A549 treated with DMSO at 1 μM for 4 hours (cell line): ENCODE measurements at places on chromosomes 3 and 15. TPM values are rescaled to one million over a fixed set of nuclear protein-coding genes. Genes with fewer than 3 reads are reported as not detected.

KLHL40 gene
- total RNA-seq: not detected in 5 replicates

PLCH1 gene
- 1.0 to 1.6 TPM (median 1.2 TPM) in 5 replicates for total RNA-seq

COPG1 gene
- total RNA-seq: 77.0 to 92.2 TPM (median 77.4 TPM) in 5 replicates

TEX55 gene
- not detected in 5 replicates for total RNA-seq

SLC6A1 gene
- 0.03 TPM in 1 of 5 replicates, not detected in the others for total RNA-seq

CATSPER2 gene
- total RNA-seq: 0.36 to 1.9 TPM (median 0.69 TPM) in 5 replicates

AMIGO3 gene
- 0.48 to 0.91 TPM (median 0.61 TPM) in 5 replicates for total RNA-seq

FGD5 gene
- 0.05 to 0.15 TPM (median 0.09 TPM) in 4 of 5 replicates, not detected in the other for total RNA-seq

SI gene
- total RNA-seq: not detected in 5 replicates

NECTIN3 gene
- total RNA-seq: 22.5 to 37.4 TPM (median 30.7 TPM) in 5 replicates

CLDN1 gene
- total RNA-seq: 28.6 to 35.6 TPM (median 30.3 TPM) in 5 replicates

TFRC gene
- total RNA-seq: 101 to 120 TPM (median 108 TPM) in 5 replicates

SLC12A1 gene
- total RNA-seq: not detected in 5 replicates

MME gene
- total RNA-seq: not detected in 5 replicates

TM6SF1 gene
- total RNA-seq: 0.07 to 0.17 TPM (median 0.13 TPM) in 4 of 5 replicates, not detected in the other

ABTB1 gene
- 14.7 to 18.6 TPM (median 15.7 TPM) in 5 replicates for total RNA-seq

GNL3 gene
- 99.4 to 152 TPM (median 112 TPM) in 5 replicates for total RNA-seq

CLRN1 gene
- not detected in 5 replicates for total RNA-seq

P2RY14 gene
- total RNA-seq: not detected in 5 replicates

RETNLB gene
- not detected in 5 replicates for total RNA-seq

PSTPIP1 gene
- total RNA-seq: not detected in 5 replicates

STARD9 gene
- total RNA-seq: 1.2 to 2.0 TPM (median 1.8 TPM) in 5 replicates

CPNE9 gene
- total RNA-seq: 0.08 to 0.33 TPM (median 0.15 TPM) in 4 of 5 replicates, not detected in the other

TUSC7 gene
- not detected in 5 replicates for total RNA-seq

GCSAM gene
- not detected in 5 replicates for total RNA-seq

PPP2R3A gene
- 3.0 to 3.7 TPM (median 3.2 TPM) in 5 replicates for total RNA-seq

VGLL3 gene
- 6.1 to 12.1 TPM (median 9.2 TPM) in 5 replicates for total RNA-seq

SLC38A3 gene
- total RNA-seq: 0.07 TPM in 1 of 5 replicates, not detected in the others

STX19 gene
- not detected in 5 replicates for total RNA-seq

TOP2B gene
- total RNA-seq: 61.8 to 80.1 TPM (median 73.1 TPM) in 5 replicates

VWA5B2 gene
- total RNA-seq: 0.38 to 0.56 TPM (median 0.48 TPM) in 5 replicates

STRIT1 gene
- total RNA-seq: not detected in 5 replicates

CYP19A1 gene
- 0.06 to 0.25 TPM (median 0.10 TPM) in 4 of 5 replicates, not detected in the other for total RNA-seq

LXN gene
- 67.0 to 95.7 TPM (median 80.0 TPM) in 5 replicates for total RNA-seq

TRIM59 gene
- total RNA-seq: 8.9 to 13.9 TPM (median 12.4 TPM) in 5 replicates

P4HTM gene
- 14.8 to 19.6 TPM (median 18.6 TPM) in 5 replicates for total RNA-seq

TMEM212 gene
- not detected in 5 replicates for total RNA-seq

SLC22A14 gene
- 0.07 to 0.19 TPM (median 0.08 TPM) in 3 of 5 replicates, not detected in the others for total RNA-seq

EHHADH gene
- 1.9 to 3.4 TPM (median 2.4 TPM) in 5 replicates for total RNA-seq

CCDC9B gene
- 17.2 to 20.4 TPM (median 18.0 TPM) in 5 replicates for total RNA-seq

KCNH8 gene
- total RNA-seq: 0.01 TPM in 1 of 5 replicates, not detected in the others

APH1B gene
- total RNA-seq: 16.0 to 23.5 TPM (median 22.5 TPM) in 5 replicates

IQCH gene
- 0.95 to 3.0 TPM (median 1.9 TPM) in 5 replicates for total RNA-seq

TERC gene
- total RNA-seq: 0.93 TPM in 1 of 5 replicates, not detected in the others

CGNL1 gene
- 1.6 to 2.4 TPM (median 2.0 TPM) in 5 replicates for total RNA-seq

TGM5 gene
- not detected in 5 replicates for total RNA-seq

MORC1 gene
- total RNA-seq: not detected in 5 replicates

MED12L gene
- 0.30 to 0.72 TPM (median 0.60 TPM) in 5 replicates for total RNA-seq

ZXDC gene
- total RNA-seq: 6.8 to 9.2 TPM (median 8.3 TPM) in 5 replicates
